ENCODE measurements at places on chromosomes 7 and 10.

- no peak for DNase-seq
Measured at GRCh38 chr10:125291836-125292235, 131.5 kb upstream of the CTBP2 start.

GRCh38 chr10:381805-382204 is 246.6 kb downstream of the ZMYND11 start:
- no peak for DNase-seq

DNA sequence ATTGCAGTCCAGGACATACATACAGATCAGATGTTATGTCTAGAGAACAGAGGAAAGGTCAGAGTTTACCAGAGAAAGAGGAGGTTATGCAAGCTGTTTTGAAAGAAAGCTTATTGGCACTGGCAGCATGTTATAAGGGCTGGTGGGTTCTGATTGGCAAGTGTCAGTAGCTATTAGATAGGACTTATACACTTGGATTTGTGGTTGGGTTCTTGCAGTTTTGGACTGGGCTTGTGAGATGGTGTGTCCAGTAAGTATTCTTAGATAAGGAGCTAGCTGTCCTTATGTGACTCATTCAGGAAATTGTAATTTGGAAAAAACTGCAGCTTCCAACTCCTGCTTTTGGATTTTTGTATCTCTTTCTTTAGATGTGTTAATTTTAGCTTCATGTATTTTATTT is 130.7 kb upstream of the NAMPT start:
- DNase-seq, result no peak

- DNase-seq, result no peak
Measured at GRCh38 chr7:115709664-115710063, 320.9 kb downstream of the TFEC start.

DNA sequence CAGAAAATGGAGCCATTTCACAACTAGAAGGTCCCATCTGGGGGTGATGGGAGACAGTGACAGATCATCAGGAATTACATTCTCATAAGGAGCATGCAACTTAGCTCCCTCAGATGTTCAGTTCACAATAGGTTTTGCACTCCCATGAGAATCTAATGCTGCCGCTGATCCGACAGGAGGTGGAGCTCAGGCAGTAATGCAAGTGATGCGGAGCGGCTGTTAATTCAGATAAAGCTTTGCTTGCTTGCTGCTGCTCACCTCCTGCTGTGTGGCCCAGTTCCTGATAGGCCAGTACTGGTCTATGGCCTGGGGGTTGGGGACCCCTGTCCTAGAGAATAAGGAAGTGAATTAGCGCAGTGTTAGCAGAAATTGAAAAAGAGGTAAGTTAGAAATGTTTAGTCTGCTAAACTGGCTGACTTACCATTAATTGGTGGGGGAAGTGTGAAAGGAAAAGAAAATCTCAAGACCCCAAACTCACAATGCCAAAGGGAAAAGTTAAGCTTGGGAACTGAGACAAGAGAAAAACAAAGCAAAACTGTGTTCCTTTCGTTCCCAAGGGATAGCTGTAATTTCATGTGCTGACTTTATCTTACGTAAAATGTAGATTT is 76.4 kb downstream of the LYZL2 start:
- DNase-seq, result no peak
